Fibroblast of skin of right biceps (primary cell): ENCODE measurements at places on chromosomes 6 and 20.
A peak's percentile ranks its signal among the peaks of the same experiment; 100 is the strongest.

GRCh38 chr6:65627015-65627414 lies 80.0 kb downstream of the EYS start:
- no peak for DNase-seq

DNA sequence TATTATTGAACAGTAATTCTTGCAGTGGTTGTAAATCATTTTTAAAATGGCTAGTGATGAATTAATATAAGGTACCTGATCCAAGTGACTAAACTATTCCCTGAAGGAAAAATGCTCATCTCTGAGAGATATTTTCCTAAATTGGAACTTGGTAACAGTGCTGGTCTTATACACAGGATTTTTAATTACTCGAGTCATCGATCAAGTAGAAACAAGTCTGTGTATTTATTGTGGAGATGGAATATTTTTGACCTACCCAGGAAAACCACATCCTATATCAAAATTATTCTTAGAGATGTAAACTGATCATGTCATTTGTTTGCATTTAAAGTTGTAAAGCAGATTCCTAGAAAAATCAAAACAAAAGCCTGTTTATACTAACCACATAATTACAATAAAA lies 166.9 kb downstream of the MOXD1 start:
- peak; percentile 14 for DNase-seq

GRCh38 chr20:63884506-63885263 lies 10.2 kb upstream of the DNAJC5 start:
- no peak for DNase-seq

- DNase-seq, result no peak
Observed at GRCh38 chr6:111278731-111279130, 191.4 kb downstream of the SLC16A10 start.

GRCh38 chr6:169566961-169567750 lies 134.7 kb downstream of the WDR27 start:
- DNase-seq, result no peak

DNA sequence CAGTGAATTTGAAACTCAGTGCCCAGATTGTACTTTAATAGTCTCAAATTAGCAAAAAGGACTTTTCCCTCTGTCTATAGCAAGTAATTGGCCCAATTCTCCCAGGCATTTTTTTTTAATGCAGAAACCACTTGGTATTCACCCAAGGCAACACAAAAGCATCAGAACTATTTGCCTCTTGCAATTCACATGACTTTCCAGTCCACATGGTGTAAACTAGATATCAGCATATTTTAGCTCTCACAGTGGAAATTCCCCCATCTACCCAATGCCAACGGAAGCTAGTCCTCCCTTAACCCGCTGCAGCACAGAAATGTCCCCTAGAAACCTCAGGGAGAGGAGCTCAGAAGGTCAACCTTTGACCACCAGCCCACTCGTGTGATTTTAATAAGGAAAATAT lies 103.4 kb upstream of the CDYL start:
- DNase-seq, result no peak

- no peak for DNase-seq
Observed at GRCh38 chr20:34412453-34412852, 49.4 kb downstream of the ITCH start.

- peak; percentile 75 for DNase-seq
Observed at GRCh38 chr6:11231564-11232192, 790 bp downstream of the NEDD9 start.

DNA sequence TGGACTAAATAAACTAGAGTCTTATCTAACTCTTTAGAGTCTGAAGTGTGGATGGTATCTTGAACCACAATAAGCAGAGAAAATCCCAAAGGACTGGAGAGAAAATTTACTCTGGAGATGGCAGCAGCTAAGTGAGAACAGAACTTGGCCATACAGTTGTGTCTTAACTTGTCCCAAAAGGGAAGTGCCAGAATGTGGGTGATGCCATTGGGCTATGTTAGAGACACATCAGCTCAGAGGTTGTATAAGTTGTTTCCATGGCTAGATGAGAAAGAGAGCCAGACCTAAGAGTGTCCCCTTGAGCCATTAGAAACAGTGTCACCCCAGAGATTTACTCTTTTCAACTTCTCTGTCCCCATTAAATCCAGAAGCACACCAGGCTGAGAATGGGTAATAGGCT lies 36.2 kb downstream of the FOXO3 start:
- DNase-seq, result no peak

GRCh38 chr6:123641497-123641896 lies 4.7 kb upstream of the TRDN start:
- DNase-seq, result no peak

DNA sequence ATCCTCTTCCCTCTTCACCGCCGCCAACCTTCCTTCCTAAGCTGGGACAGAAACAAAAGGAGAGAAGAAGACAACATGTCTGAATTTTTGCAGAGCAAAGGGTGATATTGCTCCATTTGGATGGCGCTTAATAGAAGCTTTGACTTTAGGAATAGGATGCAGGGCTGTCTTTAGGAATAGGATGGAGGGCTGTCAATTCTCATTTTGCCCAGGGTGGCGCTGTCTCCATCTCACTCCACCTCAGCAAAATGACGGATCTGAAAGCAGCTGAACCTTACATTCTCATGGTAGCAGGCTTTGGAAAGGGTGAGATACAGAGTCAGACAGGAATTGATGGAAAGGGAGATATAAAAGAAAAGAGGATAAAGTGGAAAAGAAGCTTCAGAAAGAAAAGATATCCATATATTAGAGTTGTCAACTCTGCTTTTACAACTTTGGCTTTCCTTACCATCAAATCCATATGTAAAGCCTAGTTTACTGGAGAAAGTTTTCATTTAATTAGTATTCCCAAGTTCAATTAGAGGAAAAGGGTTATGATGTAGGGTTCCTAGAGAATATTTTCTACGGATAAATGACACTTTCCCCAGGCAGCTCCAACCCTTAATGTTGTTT lies 2.4 kb downstream of the MTCL3 start:
- DNase-seq, result peak; percentile 62

- no peak for DNase-seq
Observed at GRCh38 chr20:53950578-53950977, 119.8 kb downstream of the BCAS1 start.

GRCh38 chr20:33862709-33863403 lies 51.7 kb downstream of the CHMP4B start:
- peak; percentile 80 for DNase-seq

GRCh38 chr6:161238500-161238899 lies 35.4 kb downstream of the AGPAT4 start:
- no peak for DNase-seq

GRCh38 chr20:57570920-57571319 lies 10.0 kb downstream of the PCK1 start:
- DNase-seq, result no peak

GRCh38 chr20:44306927-44307326 lies 4.1 kb downstream of the FITM2 start:
- no peak for DNase-seq

GRCh38 chr6:35727231-35727934 lies 9.4 kb upstream of the ARMC12 start:
- DNase-seq, result peak; percentile 74

- DNase-seq, result peak; percentile 34
Observed at GRCh38 chr6:56570413-56571359, 72.0 kb downstream of the DST start.

DNA sequence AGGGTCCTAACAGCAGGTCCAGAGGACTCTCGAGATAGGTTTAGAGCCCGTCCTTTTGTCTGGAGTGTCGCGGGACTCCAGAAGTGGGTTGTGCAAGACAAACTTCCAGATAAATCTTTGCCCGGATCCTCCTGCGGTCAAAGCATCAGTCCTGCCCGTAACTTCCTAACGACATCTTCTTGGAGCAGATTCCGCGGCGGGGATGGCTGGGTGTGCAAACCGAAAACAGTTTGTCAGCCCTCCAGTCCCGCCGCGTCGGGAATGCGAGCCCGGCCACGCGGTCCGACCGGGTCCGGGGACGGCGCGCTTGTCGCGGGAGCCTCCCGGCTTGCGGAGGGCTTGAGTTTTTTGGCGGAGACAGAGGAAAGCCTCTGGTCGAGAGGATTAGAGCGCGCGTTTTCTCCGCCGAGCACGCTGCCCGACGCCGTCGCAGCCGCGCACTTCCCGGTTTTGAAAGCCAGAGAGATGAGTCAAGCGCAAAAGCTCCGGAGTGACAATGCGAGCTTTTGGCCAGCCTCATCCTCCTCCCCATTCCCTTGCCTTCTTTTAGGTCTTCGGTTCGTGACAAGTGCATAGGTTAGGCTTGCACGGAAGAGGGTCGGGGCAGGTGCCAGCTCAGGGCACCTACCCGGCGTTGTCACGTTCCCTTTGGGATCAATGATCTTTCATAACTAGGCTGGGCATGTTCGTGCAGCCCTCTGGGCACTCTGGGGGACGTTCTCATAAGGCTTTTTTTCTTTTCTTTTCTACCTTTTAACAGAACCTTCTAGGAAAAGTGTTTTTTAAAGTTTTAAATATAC lies 91.3 kb upstream of the PRDM1 start:
- DNase-seq, result peak; percentile 85

DNA sequence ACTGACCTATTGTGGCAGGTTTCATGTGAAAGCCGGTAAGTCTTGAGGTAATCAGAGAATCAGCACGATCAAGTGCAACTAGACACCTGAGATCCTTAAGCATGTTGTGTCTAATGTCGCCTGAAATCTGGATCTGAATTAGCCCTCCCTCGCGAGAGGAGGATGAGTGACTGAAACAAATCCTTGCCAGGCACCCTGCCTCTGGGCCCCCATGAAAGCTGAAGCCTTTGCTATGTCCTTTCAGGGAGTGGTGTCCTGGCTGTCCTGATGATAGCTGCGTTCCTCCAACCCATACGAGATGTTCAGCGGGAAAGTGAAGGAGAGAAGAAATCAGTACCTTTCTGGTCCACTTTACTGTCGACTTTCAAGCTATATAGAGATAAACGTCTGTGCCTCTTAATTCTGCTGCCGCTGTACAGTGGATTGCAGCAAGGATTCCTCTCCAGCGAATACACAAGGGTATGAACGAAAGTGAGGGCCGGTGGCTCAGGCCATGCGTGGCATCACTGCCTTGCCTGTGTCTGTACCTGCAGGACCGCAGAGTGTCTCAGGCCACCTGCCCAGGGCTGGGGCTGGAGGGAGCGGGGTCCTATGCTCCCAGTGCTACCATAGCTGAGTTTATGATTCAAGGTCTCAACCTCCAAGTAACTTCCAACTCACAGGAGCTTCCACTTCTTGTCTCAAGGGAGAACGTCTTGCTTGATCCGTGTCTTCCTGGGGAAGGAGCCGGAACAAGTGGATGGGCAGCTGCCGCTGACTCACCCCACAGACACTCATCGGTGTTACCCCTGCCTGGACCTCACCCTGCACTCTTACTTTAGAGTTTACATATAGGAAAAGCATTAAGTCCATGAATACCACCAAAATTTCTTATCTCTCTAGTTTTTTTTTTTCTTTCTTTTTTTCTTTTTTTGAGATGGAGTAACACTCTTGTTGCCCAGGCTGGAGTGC lies 12.8 kb downstream of the UNC93A start:
- no peak for DNase-seq
